ENCODE measurements at places on chromosomes 1 and 21.

DNA sequence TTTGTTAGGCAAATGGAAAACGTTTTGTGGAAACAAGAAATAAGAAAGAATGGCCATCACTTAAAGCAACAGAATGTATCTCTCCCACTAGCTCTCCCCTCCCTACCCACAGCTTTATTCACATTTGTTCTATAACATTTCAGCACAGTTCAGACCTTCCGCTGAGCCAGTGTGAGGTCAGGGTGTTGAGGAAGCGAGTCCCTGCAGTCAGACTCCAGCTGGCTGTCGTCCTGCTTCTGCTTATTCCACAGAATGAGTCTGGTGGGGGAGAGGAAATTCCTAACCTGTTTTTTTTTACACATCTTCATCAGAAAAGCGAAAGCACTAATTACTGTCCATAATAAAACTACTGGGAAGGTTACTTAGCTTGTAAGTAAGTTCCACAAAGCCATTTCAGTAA is 39.0 kb downstream of the MRPL39 start:
- no peak for DNase-seq

- DNase-seq, result peak; percentile 41
These were observed 513 bp downstream of the GTF2B start for GRCh38 chr1:88890791-88891317.

GRCh38 chr21:43280949-43281633 is 112.3 kb downstream of the CRYAA start:
- DNase-seq, result no peak

GRCh38 chr21:33033961-33034413 is 8.3 kb downstream of the OLIG2 start:
- DNase-seq, result no peak

DNA sequence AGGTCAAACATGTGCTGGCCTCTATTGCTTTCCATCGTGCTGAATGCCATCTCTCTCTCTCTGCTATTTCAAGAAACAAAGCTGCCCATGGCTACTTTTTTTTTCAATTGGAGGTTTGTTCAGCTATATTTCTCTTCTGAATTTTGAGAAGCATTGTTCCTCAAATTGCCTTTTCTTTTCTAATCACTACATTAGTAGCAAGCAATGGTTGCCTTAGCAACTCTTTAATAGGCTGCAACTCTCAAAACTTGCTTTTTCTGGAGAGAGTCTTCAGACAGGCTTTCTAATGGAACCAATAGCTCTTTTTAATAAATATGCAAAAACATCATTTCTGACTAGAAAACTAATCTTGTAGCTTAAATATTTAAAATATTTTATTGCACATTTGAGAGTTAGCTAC is 439.0 kb downstream of the LRRIQ3 start:
- no peak for DNase-seq

DNA sequence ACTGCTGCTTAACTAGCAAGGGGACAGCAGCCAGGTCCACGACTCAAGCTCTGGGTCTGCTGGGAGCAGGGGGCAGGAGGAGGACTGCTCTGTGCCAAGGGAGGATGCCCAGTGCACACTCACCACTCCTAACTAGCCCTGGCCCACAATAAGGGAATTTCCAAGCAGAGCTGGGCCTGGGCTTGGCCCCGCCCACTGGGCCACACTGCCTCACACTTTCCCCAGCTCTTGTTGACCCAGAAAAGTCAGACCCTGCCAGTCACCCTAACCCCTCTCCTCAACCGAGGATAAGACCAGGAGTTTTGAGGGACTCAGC is 18.7 kb downstream of the SLC9A1 start:
- no peak for DNase-seq

DNA sequence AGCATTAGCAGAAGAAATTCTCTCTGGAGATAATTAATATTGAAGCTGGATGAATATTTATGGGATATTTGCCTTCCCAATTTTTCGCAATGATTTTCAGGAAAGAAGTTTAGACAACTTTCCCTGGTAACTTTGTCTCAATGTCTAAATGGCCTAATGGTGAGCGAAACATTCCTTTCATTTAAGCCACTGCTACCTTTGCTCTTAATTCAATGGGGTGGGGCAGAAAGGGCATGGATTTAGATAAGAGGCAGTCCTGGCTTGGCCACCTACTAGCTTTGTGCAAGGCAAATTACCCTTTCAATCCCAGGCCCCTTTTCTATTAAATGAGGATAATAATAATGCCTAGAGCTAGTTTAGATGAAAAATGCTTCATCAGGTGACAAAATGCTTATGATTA is 27.1 kb upstream of the LYST start:
- no peak for DNase-seq

GRCh38 chr1:156645056-156645455 is 3.1 kb downstream of the BCAN start:
- DNase-seq, result no peak

- DNase-seq, result no peak
These were observed 572 bp downstream of the LPGAT1 start for GRCh38 chr1:211830055-211830327.

DNA sequence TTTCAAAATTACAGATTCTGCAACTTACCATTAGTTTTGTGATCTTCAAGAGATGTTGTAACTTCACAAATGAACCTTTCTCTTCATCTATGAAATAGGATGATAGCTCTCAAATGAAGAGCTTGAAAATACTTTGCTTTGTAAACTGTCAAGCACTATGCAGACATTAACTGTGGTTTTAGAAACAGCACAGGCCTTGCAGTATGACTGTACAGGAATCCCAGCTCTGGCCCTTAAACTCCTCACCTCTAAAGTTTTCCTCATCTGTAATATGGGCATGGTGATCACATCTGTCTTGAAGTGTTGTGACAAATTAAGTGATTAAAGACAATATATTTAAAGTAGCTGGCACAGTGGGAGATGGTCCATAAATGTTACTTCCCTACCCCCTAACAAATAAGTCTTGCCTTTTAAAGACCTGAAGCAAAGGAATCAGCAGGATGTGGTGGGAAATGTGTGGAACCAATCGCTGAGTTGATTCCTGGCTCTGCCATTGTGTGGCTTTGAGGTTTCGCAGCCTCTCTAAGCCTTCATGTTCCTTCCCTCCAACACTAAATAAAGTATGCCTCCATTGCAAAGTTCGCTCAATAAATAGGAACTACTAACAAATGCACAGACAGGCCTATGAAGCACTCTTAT is 5.5 kb upstream of the PTP4A2 start:
- no peak for DNase-seq

DNA sequence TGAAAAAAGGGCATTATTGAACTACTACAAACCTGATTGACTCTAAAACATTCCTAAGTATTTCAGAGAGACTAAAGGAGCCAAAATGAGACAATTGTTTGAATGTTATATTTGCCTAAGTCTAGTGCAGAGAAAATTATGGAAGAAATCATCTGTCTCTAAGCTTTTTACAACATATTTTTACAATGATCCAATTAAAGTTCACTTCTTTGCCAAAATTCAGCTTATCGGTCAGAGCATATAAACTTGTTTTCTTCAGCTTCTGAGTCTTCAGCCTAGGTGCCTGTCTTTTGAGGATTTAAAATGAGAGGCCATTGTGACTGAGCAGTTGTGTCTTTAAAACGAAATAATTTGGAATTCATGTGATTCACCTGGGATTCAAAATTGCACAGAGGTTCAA is 181.2 kb upstream of the SGIP1 start:
- DNase-seq, result no peak

GRCh38 chr1:245475126-245475525 is 320.3 kb downstream of the KIF26B start:
- DNase-seq, result no peak

DNA sequence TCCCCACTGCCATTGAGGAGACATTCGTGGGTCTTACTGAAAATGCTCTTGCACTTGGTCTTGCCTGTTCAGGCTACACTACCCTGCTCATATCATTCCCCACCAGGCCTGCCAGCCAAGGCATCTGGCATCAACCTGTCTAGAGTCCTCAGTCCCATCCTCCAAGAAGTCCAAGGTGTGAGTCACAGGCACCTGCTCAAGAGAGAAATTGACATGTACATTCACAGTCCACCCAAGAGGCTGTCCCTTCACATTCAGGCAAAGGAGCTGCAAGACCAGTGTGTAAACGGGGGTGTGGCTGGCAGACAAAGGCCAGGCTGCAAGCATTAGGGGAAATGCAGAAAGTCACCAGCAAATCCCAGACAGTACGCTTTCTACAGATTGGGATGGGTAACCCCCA is 13.1 kb upstream of the PLA2G2C start:
- DNase-seq, result no peak

- no peak for DNase-seq
These were observed 3.7 kb upstream of the SARS1 start for GRCh38 chr1:109210058-109210457.

GRCh38 chr21:41045534-41046268 is 122.3 kb upstream of the BACE2 start:
- DNase-seq, result peak; percentile 44

DNA sequence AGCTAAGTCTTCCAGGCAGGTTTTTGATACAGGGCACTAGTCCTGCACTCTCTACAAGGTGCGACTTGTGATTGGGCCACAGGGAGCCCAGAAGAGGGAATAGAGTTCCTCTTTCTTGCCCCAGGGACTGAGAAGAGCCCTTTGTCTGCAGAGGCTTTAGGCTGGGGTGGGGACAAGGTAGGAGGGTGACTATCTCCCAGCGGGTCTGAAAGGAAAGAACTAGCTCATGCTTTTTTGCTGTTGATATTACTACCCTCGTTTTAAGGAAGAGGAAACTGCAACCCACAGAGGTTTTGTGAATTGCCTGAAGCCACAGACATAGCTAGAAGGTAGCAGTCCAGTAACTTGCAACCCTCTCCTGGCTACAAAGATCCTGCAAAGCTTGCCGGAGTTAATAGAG is 615.2 kb downstream of the MATN1 start:
- DNase-seq, result no peak

- no peak for DNase-seq
These were observed 655 bp upstream of the KIRREL1 start for GRCh38 chr1:157992833-157993146.

DNA sequence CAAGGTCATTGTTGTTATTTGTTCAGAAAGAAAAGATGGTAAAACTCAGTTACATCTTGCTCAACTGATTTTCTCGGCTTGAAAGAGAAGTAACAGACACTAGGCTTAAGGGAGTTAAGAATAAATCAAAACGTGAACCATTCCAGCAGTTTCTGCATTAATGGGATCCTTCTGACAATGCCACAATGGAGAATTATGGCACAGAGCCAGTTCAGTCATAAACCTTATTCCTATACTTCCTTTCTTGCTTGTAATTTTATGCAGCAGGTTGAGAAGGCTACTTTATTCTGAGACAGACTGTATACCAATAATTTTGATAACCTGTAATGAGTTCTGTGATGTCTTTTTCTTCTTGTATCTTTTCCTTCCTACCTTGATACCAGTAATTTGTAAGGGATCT is 167.0 kb downstream of the C1orf21 start:
- no peak for DNase-seq

DNA sequence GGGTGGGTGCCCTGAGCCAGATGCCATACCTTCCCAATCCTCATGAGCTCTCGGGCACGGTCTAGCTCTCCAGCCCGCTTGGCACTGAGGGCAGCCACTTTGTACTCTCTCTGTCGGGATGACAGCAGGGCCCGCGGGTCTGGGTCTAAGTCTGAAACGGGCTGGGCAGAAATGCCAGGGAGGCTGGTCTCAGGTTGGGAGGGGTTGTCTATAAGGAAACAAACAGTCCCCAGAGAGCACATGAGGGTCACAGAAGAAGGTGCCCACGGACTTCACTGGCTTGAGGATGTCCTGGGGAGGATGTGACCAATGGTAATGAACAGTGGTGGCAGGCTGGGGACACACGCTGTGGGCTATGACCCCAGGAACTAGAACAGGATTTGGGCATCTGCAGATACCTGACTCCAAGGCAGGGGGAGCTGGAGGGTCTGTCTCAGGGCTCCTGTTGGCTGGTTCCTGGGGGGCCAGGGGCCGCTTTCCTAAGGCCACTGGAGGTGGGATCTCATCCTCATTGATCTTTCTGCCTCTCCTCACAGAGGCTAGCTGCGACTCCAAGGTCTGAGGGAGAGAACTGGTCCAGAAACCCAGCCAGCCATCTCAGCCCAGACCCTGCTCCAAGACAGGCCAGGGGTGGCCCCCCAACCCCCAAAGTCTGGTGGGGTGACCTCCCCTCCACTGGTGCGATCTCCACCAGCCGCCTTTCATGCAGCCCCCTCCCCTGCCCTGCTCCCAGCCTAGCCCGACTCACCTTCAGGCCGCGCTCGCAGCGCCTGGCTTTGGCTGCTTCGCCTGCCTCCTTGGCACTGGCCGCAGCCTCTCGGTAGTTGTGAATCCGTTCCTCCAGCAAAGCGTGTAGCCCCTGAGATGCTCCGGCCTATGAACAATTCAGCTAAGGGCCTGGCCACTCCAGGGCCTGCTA is 6.1 kb downstream of the CC2D1B start:
- DNase-seq, result no peak

- no peak for DNase-seq
These were observed 165.8 kb downstream of the LYPLAL1 start for GRCh38 chr1:219339466-219339865.

DNA sequence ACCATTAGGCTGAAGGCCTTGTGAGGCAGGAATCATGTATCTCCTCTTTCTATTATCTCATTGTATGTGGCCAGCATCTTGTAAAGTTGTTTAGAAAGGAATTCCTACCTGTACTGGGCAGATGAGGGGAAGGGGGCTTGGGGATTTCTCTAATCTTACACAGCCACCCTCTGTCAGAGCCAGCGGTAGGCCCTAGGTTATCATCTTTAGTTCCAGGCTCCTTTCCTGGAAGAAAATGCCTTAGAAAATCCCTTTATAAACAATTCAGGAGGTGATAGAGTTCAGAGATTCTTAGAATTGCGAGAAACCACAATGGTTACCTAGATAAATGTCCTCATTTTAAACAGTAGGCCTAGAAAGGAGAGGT is 35.2 kb downstream of the DPT start:
- DNase-seq, result no peak

- no peak for DNase-seq
These were observed 24.0 kb downstream of the LRRC8D start for GRCh38 chr1:89844860-89845259.

DNA sequence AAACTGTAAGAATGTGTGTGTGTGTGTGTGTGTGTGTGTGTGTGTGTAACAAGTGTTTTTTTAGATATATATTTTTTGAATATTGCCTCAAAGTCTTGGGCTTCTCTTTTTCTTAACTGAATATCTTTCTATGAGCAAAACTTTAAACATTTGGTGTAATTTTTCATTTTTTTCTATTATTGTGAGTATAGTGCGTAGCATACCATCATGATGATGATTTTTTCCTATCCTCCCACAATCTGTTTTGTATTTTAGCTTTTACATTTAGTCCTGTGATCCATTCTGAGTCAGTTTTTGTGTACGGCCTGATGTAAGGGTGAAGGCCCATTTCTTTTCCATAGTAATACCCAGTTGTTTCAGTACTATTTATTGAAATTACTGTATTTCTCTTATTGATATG is 680.6 kb downstream of the TTLL7 start:
- no peak for DNase-seq

GRCh38 chr21:17612023-17612564 is 607 bp downstream of the BTG3 start:
- DNase-seq, result peak; percentile 67

- DNase-seq, result no peak
These were observed 64.0 kb upstream of the SELENON start for GRCh38 chr1:25735956-25736529.

- no peak for DNase-seq
These were observed 74.3 kb upstream of the FAM3B start for GRCh38 chr21:41242238-41242829.

GRCh38 chr1:180842491-180843275 is 70.0 kb upstream of the KIAA1614 start:
- no peak for DNase-seq

- DNase-seq, result peak; percentile 8
These were observed 10.9 kb upstream of the C1orf167 start for GRCh38 chr1:11751087-11751486.

Data from D341Med (cell line).